ENCODE measurements at places on chromosomes 3 and 15.
A peak's percentile ranks its signal among the peaks of the same experiment; 100 is the strongest.

DNA sequence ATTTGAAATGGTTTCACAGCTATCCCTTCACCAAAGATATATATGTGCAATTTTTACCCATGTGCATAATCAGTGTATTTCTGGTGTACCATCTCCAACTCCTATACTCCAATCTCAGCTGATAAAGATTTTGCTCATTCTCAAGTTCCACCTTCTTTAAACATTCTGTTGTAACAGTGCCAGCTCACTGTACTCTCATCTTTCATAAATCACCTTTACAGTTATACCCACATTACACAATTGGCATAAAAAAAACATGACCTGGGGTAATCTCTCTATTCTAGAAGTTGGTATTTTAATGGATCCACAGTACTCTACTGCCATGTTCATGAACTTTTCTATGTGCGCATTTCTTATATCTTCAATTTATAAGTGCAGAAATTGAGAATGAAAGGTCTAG lies 339.9 kb upstream of the DPH6 start:
- DNase-seq = no peak

DNA sequence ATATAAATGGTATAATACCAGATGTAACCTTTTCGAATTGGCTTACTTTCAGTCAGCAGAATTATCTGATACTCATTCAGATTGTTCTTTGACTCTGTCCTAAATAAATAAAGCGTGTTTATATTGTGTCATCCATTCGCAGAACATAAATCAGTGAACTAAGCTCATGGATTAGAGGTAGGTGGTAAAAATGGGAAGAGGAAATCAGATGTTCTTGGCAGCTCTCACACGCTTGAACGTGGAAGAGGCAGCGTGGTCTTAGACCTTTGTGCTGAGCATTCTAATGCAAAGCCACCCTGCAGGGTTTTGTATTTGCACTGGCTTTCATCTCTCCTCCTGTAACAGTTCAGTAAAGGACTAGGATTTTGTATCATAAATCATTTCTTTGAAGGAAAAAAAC lies 441.4 kb downstream of the GABRG3 start:
- DNase-seq = no peak

GRCh38 chr3:56667973-56668579 lies 15.0 kb downstream of the TASOR start:
- no peak for DNase-seq

GRCh38 chr3:66048051-66048395 lies 9.3 kb upstream of the MAGI1 start:
- DNase-seq = no peak

DNA sequence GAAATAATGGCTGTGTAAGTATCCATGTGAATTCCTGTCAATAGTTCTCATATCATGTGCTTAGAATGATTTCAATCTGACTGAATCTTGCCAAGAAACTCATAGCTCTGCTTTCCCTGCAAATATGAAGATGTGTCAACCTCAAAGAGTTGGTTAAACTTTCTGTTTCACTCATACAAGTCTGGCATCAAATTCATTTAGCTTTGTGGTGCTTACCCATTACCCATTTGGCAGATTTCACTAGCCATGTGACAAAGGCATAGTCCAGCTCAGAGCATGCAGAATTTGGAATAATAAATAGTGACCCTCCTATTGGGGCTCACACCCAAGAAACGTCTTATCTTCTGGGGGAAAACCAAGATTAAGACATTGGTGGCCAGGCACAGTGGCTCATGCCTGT lies 256.6 kb upstream of the TPRG1 start:
- DNase-seq = no peak

DNA sequence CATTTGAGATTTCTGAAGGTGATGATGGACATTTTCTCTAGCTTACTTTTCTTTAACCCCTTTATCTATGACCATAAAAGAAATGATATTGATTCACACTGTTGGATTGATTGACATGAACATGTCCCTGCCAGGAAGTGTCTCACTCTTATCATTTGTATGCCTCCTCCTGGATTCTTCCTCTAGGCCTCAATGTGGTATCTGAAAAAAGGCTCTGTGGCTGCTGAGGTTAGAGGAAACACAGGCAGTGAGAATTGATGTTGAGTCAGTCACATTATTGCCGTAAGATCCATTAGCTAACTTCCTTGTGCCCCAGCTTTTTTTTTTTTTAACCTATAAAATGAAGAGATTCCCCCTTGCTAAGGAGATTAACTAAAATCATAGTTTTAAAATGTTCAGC lies 8.0 kb upstream of the THRB start:
- no peak for DNase-seq

DNA sequence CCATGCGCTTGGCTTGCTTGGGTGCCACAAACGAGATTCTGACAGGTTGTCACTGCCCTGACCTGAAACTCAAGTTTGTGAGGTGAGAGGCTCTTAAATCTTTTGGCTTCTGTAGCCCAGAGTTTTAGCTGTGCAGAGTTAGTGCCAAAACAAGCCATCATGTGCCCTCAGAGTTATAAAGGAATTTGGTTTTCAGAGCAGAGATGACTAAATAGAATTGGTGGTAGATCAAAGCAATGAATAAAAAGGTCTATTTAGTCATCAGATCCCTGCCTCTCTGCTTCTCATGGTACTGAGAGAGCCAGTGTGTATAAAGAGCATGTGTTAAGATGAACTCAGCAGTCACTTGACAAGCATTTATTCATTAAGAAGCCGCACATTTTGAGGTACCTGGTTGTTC lies 207.5 kb upstream of the DPH6 start:
- no peak for DNase-seq

- no peak for DNase-seq
Measured at GRCh38 chr3:127857333-127857732, 35.0 kb upstream of the MGLL start.

DNA sequence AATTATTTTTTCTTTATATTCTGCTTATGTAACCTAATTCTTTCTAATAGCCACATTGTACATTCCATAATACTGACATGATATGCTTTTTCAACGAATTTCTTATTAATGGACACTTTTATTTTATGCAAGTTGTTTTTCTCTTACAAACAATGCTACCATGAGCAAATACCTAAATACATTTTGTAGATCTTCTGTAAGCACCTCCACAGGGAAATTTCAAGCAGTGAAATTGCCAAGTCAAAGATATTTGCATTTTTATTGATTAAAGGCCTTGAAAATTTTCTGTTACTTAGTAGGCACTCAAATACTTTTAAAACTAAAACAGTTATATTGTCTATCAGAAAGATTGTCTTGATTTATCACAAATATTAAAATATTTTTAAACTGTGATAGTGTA lies 79.6 kb upstream of the C3orf49 start:
- DNase-seq = no peak

- no peak for DNase-seq
Measured at GRCh38 chr15:77693576-77693975, 60.9 kb upstream of the LINGO1 start.

- DNase-seq = no peak
Measured at GRCh38 chr3:49279376-49279775, 2.3 kb upstream of the C3orf62 start.

GRCh38 chr3:5057857-5058324 lies 64.2 kb upstream of the ARL8B start:
- peak; percentile 36 for DNase-seq

DNA sequence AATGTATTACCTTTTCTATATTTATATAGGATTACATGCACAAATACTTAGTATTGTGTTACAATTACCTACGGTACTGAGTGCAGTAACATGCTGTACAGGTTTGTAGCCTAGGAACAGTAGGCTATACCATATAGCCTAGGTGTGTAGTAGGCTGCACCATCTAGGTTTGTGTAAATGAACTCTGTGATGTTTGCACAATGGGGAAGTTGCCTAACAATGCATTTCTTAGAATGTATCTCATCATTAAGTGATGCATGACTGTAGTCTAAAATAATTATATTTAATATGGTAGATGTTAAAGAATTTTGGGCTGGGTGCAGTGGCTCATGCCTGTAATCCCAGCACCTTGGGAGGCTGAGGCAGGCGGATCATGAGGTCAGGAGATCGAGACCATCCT lies 281.0 kb downstream of the KLF13 start:
- DNase-seq = no peak

DNA sequence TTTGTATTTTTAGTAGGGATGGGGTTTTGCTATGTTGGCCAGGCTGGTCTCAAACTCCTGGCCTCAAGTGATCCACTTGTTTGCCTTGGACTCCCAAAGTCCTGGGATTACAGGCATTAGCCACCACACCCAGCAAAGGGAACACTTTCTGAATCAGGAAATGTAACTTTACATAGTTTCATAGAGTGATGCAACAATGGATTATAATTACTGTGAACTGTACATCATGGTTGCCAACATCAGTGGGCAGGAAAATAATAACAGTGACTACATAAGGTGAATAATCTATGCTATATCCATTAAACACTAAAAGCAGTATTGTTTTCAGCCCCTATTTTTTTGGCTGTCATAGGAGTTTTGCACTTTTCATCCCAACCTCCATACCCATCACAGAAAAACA lies 5.0 kb upstream of the KPNA1 start:
- no peak for DNase-seq

GRCh38 chr15:68470049-68470742 lies 38.2 kb upstream of the ITGA11 start:
- no peak for DNase-seq

GRCh38 chr3:45687828-45688193 lies 1.4 kb upstream of the SACM1L start:
- DNase-seq = no peak

DNA sequence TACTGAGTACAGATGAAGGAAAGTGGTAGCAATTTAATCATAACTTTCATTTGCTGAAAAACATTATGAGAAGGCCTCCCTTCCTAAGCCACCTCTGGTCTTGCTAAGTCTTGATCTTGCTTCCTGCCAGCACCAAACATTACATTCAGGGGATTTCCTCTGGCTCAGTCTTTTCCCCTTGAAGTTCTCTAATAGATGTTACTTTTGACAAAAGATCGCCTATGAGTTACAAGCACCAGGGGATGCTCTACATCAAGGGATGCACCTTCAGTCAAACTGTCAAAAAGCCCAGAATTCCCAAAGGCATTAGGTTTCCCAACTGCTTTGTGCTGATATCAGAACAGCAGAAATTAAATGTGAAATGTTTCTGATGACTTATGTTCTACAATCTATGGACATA lies 47.3 kb downstream of the AQP9 start:
- DNase-seq = no peak

- DNase-seq = no peak
Measured at GRCh38 chr3:168088106-168088720, 7.5 kb downstream of the GOLIM4 start.

DNA sequence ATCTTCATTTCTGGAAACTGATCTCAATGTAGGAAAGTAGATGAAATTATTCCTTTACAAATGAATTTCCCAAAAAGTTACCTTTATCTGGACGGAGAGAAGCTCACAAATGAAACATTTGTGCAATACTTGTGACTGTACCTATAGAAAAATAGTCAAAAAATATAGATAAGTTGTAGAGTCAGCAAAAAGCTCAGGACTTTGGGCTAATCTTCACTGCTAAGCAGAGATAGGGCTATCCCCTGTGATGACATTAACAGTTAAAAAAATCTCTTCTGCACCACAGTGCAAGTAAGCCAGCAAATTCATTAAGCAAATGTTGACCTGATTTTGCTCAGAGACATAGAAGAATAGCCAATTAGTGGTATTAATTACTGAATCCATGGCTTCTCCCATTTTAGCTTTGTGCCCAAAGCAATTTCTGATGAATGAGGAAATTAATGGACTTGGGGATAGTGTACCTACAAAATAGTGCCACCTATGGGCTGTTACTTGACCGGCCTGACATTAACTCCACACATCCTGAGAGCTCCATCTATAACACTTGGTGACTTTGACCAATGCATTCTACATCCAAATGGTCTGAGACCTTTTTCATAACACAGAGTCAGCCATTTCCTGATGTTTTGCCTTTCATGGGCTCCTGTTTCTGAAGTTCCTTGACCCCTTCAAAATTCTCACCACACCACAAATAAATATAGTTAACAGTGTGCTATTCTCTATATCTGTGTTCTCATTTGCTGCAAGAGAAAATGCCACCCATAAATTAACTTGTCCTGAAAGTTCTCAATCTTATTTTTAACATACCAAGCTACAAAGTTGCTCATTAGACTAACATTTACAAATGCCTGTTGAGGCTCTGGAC lies 105.0 kb downstream of the SSR3 start:
- peak; percentile 50 for DNase-seq

DNA sequence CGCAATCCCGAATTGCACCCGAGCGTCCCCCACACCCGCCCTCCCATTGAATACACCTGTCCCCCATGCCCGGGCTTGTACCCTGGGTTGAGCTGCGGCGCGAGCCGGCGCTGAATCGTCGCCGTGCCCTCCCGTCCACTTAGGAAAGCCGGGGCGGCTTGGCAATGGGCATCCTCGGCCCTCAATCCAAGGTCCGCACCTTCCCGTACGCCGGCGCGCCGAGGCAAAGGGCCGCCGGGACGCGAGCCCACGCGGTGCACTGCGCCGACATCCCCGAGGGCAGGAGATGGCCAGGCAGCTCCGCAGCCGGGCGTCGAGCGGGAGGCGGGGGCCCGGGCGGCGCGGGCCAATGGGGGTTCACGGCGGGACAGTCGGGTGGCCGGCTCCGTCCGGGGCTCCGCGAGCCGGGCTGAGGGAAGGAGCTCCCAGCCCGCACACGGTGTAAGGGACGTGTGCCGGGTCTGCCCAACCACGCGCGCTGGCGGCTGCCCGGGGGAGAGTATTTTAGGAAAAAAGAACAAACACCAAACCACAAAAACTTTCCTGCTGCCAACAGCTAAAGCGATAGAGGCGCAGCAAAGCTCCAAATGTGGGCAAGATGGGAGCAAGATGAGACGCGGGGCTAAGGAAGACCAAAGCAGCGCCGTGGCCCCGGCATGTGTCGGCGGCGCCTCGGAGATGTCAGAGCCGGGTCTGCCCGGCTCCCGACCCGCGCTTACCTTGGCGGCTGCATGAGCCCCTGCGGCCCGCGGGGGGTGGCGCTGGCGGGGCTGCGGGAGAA lies 621 bp downstream of the RGMA start:
- peak; percentile 73 for DNase-seq

DNA sequence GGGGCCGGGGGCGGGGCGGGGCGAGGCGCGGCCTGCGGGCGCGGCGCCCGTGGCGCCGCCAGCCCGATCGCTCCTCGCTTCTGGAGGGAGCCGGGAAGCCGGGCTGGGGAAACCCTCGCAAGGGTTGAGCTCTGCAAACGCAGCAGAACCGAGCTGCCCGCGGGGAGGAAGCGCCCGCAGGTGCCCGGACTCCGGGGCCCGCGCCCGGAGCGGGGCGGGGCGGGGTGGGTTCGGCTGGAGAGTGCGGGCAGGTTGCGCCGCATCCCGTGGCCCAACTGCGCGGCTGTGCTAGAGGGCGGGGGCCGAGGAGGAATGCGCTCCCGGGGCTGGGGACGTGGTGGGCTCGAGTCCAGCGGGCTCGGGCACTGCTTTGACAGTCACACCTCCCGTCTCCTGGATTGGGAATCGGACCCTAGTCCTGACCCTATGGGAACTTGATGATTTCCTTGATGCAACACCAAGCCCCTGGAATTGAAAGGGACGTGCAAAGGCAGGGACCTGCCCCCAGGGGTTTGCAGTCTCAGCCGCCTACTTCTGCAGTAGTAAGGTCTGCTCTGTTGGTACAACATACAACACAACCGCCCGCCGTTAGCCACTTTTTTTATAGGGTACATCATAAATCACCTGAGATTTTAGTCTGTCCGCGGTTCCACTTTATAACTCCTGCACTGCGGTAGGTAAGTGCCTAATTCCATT lies 34.3 kb downstream of the ZBTB38 start:
- DNase-seq = peak; percentile 88

- no peak for DNase-seq
Measured at GRCh38 chr3:125202197-125202596, 10.4 kb downstream of the SLC12A8 start.

- DNase-seq = no peak
Measured at GRCh38 chr3:170259907-170260306, 37.7 kb downstream of the PRKCI start.

GRCh38 chr3:5198313-5198677 lies 10.8 kb downstream of the EDEM1 start:
- no peak for DNase-seq
